ENCODE measurements at places on chromosomes 4 and X. TPM values are rescaled to one million over a fixed set of nuclear protein-coding genes. Genes with fewer than 3 reads are reported as not detected.

RHOXF2B gene
- total RNA-seq: not detected

DNA sequence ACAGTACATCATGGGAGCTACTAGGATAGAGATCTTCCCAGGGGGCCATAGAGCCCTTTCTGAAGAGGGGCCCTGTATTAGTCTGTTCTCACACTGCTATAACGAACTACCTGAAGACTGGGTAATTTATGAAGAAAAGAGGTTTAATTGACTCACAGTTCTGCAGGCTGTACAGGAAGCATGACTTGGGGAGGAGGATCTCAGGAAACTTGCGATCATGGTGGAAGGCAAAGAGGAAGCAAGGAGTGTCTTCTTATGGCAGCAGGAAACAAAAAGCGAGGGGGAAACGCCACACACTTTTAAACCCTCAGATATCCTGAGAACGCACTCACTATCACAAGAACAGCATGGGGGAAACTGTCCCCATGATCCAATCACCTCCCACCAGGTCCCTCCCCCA lies 4.2 kb upstream of the SLC9A6 start:
- no peak overlapping the region for H3K4me3 ChIP-seq
- no peak overlapping the region for H3K27ac ChIP-seq
- H3K27me3 ChIP-seq: no peaks in the 10 kb centered on the region
- H3K4me1 ChIP-seq: peaks cover 23% of the 10 kb centered on the region
- no peaks in the 10 kb centered on the region for H3K36me3 ChIP-seq

RAB39B gene
- not detected for total RNA-seq

ATP1B4 gene
- not detected for total RNA-seq

DNA sequence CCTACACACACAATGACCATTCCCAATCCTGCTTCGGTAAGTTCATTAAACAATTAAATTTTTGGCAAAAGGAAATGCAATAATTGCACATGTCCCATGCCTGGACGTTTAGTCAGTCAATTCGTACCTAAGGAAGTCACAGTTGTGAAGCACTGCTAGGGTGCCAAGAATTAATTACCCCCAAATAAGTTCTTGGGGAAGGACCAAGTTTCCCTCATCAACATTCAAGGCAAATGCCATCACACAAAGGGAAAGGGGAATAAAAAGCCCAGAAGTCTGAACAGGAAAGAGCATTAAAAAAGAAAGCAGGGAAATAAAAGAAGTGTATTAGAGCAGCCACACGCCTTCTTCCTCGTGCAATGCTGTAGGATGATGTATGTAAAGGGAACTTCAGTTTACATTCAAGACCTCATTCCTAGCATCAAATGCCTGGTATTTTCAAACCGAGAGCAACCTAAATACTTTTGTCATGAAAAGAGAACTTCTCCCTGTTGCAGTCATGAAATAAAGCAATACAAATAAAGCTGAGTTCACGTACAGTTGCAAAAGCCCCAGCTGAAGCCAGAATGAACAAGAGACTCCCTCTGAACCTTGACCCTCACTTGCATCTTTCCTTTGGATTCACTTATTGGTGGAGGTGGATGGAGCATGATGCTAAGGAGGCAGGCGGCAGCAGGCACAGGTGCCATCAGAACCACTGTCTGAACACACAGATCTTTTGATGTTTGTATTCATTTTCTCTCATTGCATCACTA lies 124.0 kb upstream of the PPARGC1A start:
- no peaks in the 10 kb centered on the region for H3K4me1 ChIP-seq
- peaks cover 2% of the 10 kb centered on the region for H3K27me3 ChIP-seq
- H3K27ac ChIP-seq: no peak overlapping the region
- no peak for DNase-seq
- H3K36me3 ChIP-seq: no peaks in the 10 kb centered on the region

GRCh38 chr4:104870495-104871233 lies 276.0 kb upstream of the TET2 start:
- no peak overlapping the region for H3K27ac ChIP-seq
- H3K36me3 ChIP-seq: no peaks in the 10 kb centered on the region
- H3K4me3 ChIP-seq: no peak overlapping the region
- no peak for DNase-seq
- no peaks in the 10 kb centered on the region for H3K4me1 ChIP-seq
